ENCODE measurements at places on chromosomes 2 and 18.

- no peak for DNase-seq
Measured at GRCh38 chr2:209638346-209638745, 133.3 kb upstream of the UNC80 start.

DNA sequence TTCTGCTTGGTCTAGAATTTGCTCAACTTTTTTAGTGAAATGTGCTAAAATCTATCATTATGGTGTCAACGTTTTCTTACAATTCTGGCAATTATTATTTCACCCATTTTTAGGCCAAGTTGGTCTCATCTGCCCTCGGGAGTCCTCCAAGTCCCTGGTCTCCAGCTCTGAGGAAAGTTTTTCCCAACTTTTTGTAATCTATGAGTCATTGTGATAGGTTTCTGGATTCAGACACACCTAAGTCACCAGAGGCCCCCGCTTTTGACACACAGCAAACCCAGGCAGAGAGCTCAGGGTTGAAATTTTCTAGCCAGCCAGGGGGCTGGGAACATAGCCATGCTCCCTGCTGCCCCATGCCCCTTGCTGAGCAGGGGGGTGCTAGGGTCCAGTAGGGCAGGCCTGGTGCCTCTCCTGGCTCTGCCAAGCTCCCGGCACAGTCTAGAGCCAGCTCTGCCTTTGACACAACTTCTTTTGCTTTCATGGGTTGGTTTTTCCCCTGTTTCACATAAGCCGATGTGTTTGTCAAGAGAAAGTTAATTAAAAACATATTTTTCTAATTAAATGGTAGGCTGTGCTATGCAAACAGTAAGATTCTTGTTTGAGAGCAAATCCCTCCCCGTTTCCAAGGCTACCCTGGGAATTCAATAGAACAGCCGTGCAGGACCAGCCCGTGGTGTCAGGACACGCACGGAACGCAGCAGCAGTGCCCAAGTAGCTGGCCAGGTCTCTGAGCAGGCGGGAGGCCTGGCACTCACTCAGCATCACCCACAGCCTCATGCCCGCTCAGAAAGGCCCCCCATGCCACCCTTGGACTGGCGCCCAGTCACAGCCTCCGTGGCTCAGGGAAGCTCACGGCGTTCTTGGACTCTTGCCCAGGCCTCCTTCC lies 25.5 kb upstream of the SNED1 start:
- DNase-seq: no peak

DNA sequence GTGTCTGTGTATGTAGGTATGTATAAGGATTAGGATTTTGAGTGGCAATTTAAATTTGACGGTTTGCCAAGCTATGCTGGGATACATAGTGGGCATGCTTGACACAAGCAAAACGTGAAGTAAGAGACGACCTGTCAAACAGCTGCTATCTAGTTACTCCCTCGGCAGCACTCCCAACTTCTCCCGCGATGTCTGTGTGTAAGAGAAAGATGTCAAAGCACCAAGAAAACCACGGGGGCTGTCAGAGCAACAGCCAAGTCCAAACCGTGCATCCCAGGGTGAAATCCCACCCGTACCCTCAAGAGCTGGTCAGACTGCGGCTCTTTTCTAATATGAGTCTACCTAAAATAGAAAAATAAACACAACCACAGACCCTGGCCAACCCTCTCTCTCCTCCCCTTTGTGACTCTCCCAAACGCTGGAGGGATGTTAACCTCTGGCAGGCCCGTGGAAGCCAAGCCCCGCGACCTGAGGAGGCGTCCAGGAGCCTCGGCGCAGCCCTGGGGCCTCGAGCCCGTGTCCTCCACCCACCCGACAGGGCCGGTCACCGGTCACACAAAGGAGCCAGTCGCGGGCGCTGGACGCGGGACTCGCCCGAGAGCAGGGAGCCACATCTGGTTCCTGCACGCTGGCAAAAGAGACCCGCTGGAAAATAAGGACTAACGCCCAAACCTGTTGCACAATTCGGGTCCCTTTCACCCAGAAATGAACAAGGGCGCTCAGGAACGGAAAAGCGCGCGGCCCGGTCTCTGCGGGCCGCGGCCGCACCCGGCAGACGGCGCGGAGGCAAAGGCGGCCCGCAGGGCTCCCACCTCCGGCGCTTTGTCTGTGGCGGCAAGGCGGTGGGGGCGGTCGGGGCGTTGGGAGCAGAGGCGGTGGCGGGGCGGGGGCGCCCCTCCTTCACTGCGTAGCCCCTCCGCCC lies 925 bp downstream of the SESTD1 start:
- peak; percentile 34 for DNase-seq

- no peak for DNase-seq
Measured at GRCh38 chr2:77521931-77522470, at the start of gene LRRTM4. Gene LRRTM4 (minus strand): TSS chr2:77522376.

DNA sequence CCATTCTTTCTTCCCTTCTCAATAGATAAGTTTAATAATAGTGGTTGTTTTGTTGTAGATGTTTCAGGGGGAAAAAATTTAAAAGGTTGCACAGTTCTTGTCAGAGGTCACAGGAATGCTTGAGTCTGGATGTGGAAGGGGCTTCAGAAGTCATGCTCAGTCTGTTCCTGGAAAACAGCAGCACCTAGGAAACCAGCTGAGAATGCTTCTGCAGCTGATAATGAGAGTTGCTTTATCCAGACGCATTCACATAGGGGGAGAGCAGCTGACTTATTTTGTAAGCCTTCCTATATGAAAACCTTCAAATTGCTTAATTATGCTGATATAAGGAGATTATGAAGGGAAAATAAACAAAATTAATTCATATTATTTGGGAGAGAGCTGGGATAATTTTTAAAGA lies 235.5 kb downstream of the GULP1 start:
- no peak for DNase-seq

GRCh38 chr2:187541086-187542085 lies 12.8 kb downstream of the TFPI start:
- DNase-seq: no peak

DNA sequence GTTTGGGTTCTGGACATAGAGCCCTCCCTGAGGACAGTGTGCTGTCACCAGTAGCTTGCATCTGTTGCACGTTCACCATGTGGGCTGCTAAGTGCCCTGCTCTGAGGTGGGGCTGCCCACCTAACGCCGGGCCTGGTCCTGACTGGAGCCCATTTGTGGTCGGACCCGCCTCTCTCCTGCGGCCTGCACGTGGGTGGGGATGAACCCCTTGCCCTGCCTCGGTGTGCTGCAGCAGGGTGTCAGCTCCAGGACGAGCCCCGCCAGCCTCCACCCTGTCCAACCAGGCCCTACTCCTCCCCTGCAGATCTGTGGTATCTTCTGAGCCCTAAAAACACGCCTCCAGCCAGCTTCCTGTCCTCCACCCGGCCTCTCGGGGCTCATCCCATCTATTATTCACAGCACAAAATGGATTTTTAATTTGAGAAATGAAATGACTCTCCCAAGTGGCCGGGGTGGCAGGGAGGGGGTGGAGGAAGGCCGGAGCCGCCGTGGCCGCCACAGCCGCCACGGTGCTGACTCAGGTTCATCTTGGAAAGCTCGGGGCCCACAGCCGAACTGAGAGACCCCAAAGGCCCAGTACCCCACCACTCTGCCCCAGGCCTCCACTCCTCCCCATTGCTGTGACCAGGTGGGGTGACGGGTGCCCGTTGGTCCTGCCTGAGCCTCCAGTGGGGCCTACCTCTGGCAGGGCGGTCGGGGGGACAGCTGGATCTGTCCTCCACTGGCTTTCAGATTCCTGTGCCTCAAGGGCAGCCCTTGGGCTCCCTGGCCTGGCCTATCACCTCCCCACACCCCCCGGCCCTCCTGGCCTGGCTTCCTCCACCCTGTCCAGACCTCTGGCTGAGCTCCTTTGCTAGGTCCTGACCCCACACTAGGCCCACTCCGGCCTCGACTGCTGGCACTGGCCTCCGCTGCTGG lies 2.8 kb upstream of the ECEL1 start:
- DNase-seq: no peak

Measured in activated CD8-positive, alpha-beta T cell treated with anti-CD3 and anti-CD28 coated beads, Interleukin-2, amount 10 ng/mL, durations not matched to agents 7 days and 5 days (primary cell).